ENCODE measurements at places on chromosomes 4 and X.
A peak's percentile ranks its signal among the peaks of the same experiment; 100 is the strongest.

GRCh38 chr4:174865418-174865985 lies 36.5 kb upstream of the GLRA3 start:
- no peak for DNase-seq

DNA sequence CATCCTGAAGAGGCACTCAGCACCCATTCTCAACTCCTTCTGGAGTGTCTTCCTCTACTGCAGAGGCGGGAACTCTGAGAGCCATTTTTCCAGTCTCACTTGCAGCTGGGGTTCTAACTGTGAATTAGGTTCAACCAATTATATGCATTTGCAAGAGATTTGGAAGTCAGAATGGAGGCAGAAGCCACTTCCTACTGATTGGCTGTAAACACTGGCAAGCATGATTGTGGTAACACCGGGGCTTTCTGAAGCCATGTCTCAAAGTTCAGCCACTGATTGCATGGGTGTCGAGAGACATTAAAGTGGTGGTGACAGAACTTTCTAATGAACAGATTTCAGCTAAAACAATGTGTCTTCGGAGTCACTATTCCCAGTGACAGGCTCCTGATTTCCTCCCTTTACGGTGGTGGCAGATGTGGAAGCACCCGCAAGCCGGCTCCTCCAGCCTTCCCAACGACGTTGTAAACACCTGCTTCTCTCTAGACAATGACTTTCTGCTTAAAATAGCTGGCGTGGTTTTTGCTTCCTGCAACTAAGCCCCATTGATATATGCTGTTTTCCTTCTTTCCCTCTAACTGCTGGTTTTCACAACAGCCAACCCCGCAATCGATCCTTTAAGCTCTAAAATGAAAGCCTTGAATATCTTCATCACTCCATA lies 92.0 kb downstream of the IRF2 start:
- DNase-seq: no peak

DNA sequence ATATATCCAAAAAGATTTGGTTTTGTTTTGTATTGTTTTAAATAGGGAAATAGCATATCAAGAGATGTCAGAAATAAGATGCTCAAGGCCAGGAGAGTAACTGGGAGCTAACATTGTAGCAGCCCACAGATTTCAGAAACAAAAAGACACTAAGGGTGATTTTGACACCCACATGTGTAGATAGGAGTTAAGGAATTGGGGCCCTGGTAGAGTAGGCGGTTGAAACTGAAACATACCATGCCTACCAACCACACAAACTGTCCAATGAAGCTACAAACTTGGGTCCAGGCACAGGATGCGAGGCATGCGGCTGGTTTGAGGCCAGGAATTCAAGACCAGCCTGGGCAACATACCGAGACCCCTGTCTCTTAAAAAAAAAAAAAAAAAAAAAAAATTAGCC lies 6.3 kb upstream of the HSPA4L start:
- DNase-seq: no peak

- DNase-seq: no peak
Measured at GRCh38 chrX:1327651-1328304, 8.8 kb upstream of the IL3RA start.

GRCh38 chr4:181432335-181432734 lies 810.9 kb upstream of the TENM3 start:
- no peak for DNase-seq

- DNase-seq: no peak
Measured at GRCh38 chrX:146754268-146754667, 55.3 kb upstream of the CXorf51B start.

DNA sequence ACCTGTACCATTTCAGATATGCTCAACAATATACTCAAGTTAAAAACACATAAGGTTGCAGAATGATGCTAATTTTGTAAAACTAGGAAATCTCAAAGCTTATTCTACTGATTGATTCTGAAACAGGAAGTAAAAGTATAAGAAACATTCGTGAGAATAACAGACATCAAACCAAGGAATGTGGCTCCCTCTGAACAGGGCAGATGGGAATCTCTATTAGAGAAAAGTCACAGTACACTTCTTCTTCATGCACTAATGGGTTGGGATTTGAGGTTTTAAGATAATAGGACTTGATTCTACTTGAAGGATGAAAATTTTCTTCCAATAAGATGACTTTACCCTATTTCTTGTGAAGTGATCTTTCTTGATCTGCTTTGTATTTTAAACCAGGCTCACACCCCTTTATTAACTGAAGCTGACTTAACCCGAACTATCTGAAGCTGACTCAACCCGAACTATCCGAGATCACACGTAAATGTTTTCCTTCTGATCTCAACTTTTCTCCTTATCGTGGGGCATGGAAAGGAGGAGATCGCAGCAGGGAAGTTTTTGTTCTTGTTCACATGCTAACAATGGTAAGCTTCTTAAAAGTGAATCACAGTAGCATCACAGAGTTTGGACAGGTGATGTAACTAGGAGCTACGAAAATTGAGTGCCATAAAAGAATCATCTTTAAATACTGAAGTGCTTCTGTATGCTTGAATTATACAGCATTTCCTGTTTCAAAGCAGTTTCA lies 363.1 kb upstream of the ZFP42 start:
- no peak for DNase-seq

GRCh38 chr4:4893721-4894120 lies 34.3 kb downstream of the MSX1 start:
- no peak for DNase-seq

DNA sequence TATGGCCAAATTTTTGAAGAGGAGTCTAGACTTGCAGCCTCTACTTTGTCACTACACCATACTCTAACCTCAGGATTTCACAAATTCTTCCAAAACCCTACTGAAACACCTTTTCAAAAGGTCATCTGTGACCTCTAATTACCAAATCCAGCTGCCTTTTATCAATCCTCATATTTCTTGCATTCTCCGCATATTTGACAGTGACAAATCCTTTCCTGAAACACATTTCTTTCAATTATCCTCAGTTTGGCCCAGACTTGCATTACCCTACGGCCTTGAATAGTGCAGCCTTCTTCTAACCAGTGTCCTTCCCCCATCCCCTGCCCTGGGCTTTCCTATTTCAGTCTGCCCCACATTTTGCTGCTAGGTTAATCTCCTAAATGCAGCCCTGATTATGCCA lies 25.5 kb downstream of the MID2 start:
- no peak for DNase-seq

DNA sequence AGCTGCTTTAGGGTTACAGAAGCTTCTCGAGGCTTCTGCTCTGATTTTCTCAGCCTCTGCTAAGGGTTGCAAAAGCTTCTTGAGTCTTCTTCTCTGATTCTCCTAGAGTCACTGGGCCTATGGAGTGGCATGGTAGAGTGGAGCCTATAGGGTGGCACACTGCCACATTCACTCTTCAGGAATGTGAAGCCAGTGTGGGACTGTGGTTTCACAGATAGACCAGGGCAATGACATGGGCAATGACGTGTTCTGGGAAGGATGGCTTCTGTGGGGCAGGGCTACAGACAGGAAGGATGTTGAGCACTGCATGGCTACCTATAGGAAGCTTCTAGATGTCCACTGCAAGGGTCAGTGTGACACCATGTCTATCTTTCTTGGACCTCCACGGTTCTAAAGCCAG lies 11.0 kb upstream of the MAMLD1 start:
- DNase-seq: peak; percentile 84

DNA sequence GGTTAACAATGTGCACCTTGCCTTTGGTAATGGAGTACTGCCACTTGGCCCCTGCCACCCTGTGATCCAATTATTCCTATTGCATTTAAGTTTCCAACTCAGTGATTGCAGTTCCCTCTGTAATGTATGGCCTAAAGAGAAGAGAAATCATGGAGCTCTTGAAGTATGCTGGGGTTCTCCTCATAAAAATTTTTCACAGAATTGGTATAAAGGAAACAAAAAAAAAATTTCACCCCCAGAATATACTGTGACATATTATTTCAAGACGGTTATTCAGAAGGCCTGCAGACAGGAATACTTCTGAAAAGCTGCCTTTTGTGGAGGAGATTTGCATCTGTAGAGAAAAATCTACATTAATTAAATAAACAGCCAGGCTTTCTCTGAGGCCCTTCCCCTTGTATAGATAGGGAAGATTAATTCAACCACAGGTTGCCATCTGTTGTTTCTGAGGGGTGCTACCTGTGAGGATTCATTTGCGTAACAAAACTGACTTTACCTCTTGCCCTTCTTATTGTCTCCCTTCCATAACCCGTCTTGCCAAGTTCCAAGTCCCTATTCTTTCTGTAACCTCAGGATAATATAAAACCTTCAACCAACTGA lies 94.8 kb upstream of the LANCL3 start:
- DNase-seq: no peak

- DNase-seq: peak; percentile 0
Measured at GRCh38 chr4:65865489-65865888, 195.2 kb upstream of the EPHA5 start.

DNA sequence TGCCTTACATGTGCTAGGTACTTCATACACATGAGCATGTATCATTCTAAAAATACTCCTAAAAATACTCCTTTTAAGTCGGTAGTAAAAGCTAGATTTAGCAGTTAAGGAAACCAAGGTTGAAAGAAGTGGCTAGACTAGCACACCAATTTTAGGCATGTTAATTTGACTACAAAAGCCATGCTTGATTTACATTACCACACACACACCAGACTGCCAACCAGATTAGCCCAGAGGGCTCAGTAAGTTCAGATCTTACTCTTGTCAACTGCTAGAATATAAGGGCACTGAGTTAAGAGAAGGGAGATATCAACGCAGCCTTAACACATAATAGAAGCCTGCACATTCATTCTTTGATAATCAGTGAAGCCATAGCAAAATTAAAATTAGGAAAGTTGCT lies 117.9 kb downstream of the MID1IP1 start:
- no peak for DNase-seq

DNA sequence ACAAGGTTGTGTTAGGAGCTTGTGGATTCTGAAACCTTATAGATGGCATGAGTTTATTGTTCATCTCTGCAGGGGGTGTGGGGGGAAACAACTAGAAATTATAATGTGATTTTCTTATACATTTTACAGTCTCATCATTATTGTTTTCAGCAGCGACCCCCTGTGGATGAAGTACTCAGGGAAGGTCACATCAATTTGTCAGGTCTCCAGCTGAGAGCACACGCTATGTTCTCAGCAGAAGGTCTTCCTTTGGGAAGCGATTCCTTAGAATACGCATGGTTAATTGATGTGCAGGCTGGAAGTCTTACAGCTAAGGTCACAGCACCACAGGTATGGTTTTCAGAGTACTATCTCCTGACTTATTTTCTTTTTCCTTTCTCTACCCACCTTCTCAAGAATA lies 72.2 kb downstream of the BLTP1 start:
- DNase-seq: no peak

- DNase-seq: no peak
Measured at GRCh38 chr4:182717788-182718583, 199.2 kb downstream of the DCTD start.

- peak; percentile 12 for DNase-seq
Measured at GRCh38 chr4:67288964-67289363, 256.3 kb downstream of the CENPC start.

DNA sequence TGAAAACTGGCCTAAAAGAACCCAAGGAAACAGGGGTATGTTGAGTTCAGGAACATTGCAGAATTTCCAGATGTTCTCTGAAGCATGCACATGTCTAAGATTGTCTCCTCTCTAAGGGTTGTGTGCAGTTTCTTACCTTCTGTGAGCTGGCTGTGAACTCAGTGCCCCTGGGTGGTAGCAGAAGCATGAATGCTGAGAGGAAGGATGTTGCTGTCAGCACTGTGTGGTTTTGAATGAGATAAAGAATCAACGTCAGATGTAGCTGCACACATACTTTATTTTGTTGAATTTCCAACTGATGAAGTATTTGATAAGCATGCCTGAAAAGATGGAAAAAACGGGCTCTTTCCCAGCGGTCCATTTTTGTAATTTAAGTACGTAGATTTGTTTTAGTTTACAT lies 23.8 kb upstream of the CD38 start:
- DNase-seq: no peak

DNA sequence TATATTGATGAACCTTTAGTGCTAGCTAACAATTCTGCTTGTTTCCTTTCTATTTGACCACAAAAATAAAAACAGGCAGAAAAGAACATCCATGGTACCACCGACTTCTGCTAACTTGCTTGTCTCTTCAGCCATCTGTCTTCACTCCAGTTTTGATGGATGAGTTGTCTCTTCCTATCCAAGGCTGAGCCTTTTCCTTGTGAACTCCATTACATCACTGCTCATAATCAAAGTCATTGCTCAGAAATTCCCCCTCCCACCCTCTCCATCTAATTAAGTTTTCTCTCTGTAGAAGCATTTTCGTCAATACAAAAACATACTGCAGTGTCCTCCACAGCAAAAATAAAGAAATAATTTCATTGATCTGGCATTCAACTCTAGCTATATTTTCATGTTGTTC lies 184.4 kb downstream of the SPCS3 start:
- DNase-seq: no peak
